ENCODE measurements at places on chromosomes 1 and 21. TPM values are rescaled to one million over a fixed set of nuclear protein-coding genes. Genes with fewer than 3 reads are reported as not detected.

The UBL4B gene
- total RNA-seq, result 0.83 TPM

DNA sequence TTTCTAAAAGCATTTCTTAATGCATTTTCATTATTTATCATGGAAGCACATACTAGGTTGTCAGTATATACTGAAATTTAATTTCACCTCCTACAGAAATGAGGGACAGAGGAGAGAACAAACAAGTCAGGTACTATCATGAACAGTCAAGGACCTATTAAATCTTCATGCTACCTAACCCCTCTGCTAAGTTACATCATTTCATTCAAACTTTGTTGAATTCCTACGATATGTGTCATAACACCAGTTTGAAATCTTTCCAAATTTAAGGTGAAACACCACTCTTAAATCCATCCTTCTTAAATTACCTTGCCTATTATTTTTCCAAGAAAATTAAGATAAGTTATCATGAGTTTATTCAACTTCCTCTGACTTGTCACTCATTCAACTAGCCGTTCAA lies 78.9 kb downstream of the DENND1B start:
- peak; percentile 52 for DNase-seq

- no peak for DNase-seq
These were observed 973.1 kb upstream of the ADGRL2 start for GRCh38 chr1:80827666-80828065.

The HPDL gene
- not detected for total RNA-seq

DNA sequence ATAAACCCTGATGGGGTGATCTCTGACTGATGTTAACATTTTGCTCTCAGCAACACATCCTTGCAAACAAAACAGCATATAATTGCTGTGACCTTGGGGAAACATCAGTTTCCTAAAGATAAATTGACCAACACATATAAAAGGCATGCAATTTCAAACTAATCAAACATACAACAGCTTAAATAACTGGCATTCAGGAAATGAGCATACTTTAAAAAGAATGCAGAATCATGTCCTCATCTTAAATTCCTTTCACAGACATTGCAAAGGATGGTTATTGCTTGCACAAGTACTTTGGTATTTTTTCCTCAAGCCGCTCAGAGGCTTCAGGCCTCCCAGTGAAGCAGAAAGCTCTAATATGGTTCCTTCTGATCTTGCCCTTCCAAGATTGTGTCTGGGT lies 53.4 kb upstream of the RGS18 start:
- DNase-seq, result peak; percentile 56

GRCh38 chr1:36831186-36831810 lies 203.0 kb downstream of the GRIK3 start:
- DNase-seq, result no peak

The RIPK4 gene
- 0.55 TPM for total RNA-seq

GRCh38 chr1:178961331-178961730 lies 64.4 kb upstream of the FAM20B start:
- no peak for DNase-seq

The KCNJ9 gene
- total RNA-seq, result not detected

The VWA1 gene
- 2.0 TPM for total RNA-seq

- DNase-seq, result no peak
These were observed 76.6 kb downstream of the DMRTB1 start for GRCh38 chr1:53535846-53536245.

The PCNX2 gene
- 7.2 TPM for total RNA-seq

The ASCL5 gene
- total RNA-seq, result not detected

- no peak for DNase-seq
These were observed 27.3 kb downstream of the MAN1C1 start for GRCh38 chr1:25643929-25644328.

DNA sequence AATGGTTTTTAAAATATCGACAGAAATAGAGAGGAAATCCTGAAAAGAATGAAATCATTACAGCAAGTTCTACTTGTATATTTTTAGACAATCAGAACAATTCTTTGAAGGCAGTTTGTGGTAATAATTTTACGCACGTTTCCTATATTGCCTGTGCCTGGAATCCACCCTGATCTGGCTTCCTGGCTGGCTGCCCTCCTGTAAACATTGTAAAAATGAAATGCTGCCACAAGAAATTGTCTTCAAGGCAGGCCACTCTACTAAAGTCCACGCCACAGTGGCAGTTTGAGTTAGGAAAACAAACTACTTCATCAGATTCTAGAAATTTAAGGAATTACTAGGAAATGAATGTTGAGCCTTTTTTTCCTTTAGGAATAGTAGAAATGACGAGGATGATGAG lies 454.5 kb upstream of the NR5A2 start:
- DNase-seq, result no peak

The CCDC17 gene
- 0.38 TPM for total RNA-seq

DNA sequence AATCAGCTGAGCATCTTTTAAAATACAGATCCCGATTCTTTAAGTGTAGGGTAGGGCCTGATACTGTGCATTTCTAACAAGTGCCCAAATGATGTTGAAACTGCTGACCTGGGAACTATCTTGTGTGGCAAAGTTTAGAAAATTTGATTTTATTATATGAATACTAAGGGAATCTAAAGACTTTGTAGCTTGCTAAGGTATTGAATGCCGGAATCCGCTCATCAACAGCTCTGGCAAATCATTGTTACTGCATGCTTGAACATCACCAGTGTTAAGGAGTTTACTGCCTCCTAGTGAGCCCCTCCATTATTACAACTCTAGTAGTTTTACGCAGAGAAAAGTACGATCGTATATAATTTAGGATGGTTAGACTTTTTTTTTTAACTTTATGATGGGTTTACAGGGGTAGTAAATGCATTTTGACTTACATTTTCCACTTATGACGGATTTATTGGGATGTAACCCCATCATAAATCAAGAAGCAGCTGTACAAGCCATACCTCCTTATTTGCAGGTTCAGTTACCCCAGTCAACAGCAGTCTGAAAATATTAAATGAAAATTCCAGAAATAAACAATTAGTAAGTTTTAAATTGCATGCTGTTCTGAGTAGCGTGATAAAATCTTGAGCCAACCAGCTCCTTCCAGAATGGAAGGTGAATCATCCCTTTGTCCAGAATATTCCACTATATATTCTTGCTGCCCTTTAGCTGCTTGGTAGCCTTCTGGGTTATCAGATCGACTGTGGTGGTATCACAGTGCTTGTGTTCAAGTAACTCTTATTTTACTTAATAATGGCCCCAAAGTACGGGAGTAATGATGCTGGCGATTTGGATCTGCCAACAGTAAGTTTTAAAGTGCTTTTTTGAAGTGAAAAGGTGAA lies 892 bp downstream of the TYW3 start:
- DNase-seq, result peak; percentile 55

DNA sequence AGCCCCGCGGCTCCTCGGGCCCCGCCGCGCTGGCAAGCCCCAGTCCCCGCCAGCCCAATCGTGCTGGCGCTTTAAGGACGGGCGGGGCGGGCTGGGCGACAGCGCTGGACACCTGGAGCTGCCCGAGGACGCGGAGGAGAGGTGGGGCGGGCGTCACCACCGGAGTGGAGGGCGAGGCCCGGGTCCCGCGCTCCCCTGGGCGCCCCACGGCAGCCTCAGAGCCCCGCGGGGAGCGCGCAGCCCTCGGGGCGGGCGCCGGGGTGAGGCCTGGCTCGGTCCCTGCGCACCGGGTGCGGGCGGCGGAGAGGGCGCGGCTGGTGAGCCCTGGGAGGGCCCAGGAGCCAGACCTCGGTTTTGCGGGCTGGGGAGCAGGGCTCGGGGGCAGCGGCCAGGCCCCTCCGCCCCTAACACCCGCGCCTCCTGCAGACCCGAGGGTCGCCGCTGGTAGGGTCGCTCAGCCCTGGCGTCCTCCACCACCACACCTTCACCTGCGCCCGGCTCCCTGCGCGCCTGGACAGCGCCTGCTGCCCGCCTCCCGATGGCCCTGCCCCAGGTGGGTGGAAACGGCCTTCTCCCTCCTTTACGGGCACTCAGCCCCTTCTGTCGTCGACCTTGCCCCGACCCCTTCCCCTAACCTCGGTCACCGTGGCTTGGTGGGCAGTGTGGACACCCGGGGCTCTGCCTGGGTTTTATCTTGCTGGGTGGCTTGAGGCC lies at the start of gene TMEM61:
TSS of gene TMEM61 (plus strand) at position 101 of the 714 bp plus-strand sequence. CDS start at position 539, 438 bp downstream.
- no peak for DNase-seq

The LCE1F gene
- not detected for total RNA-seq

DNA sequence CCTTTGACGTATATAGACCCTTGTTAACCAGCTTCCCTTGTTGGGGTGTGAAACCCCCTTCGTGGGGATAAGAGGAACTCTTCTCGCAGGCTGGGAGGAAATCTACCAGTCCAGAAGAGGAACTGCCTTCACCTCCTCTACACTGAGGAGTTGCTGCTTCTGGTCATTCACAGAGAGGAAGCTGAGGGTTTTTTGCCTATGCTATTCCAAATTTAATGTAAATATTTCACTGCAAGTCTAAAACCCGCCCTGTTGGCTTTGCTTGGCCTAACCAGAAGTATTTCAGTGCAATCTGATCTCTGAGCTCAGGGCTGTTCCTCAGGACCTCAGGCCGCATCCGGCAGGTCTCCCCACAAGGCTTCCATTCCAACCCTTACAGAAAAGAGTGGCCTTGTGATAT lies 150.1 kb downstream of the HIVEP3 start:
- no peak for DNase-seq

The ADORA1 gene
- 30.6 TPM for total RNA-seq

GRCh38 chr1:2233997-2234761 lies 6.1 kb downstream of the SKI start:
- DNase-seq, result no peak

DNA sequence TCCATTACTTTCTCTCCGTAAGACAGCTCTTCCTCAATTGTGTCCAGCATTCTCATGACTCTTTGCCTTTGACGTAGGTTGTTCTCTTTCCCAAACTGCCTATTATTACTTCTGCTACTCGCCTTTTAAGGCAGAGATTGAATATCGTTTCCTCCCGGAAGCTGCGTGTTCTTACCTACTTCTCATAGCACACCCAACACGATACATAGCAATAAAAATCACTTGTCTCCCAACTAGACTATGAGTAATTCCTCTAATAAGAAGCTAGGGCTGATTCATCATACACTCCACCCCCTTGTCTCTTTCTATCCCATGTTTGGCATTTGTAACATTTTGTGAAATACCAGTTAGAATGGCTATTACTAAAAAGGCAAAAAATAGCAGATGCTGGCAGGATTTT lies 55.8 kb upstream of the SGIP1 start:
- peak; percentile 83 for DNase-seq

All from A172 (cell line).